Stimulated activated CD4-positive, alpha-beta T cell treated with anti-CD3 and anti-CD28 coated beads, Interleukin-1b, Interleukin-23, amount 100 ng/mL, for 24 hours (primary cell): ENCODE measurements at places on chromosomes 16 and 17.

- DNase-seq: no peak
Measured at GRCh38 chr17:13575922-13576419, 25.8 kb downstream of the HS3ST3A1 start.

DNA sequence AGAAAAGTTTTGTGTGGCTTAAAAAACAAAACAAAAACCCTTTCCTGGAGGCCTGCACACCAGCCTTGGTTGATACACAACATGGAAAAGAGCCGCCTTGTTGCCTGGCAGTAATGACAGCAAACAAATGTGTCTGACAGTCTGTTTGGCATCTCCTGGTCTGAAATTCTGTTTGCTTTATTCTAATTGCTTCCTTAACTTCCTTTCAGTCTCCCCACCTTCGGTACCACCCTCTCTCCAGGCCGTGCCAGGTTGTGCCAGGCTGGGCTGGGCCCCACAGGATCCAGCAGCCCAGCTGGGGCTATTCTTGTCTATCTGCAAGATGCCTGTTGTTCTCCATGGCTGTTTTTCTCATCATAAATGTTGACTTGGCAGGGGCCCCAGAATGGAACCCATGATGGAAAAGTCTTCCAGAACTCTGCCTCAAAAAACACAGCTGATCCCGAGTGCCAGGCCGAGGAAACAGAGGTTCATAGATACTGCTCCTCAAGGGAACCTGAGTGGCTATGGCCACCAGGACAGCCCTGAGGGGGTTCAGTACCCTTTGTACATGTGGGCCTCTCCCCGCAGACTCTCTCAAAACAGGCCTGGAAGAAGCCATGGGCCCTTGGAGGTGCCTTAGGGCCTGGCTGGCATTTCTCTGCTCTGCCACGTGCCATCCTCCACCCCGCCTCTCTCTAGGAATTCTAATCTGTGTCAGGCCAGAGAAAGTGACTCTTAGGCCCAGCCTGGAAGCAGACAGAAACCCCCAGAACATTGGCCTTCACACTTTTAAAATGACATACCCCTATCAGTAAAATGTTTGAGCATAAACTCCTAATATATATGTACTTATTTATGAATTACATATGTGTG, 50.5 kb downstream of the YPEL2 start:
- no peak for DNase-seq

DNA sequence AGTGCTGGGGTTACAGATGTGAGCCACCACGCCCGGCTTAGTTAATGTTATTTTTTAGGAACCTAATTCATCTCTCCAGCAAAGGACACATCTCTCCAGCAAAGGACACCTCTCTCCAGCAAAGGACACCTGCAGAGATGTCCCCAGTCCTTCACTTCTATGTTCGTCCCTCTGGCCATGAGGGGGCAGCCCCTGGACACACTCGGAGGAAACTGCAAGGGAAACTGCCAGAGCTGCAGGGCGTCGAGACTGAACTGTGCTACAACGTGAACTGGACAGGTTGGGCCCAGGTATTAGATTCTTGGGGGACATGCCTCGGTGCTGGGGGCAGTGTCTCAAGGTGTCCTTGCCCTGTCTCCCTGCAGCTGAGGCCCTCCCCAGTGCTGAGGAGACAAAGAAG, 4.7 kb downstream of the PFAS start:
- no peak for DNase-seq

GRCh38 chr16:27286451-27286850, 17.9 kb upstream of the NSMCE1 start:
- DNase-seq: no peak

DNA sequence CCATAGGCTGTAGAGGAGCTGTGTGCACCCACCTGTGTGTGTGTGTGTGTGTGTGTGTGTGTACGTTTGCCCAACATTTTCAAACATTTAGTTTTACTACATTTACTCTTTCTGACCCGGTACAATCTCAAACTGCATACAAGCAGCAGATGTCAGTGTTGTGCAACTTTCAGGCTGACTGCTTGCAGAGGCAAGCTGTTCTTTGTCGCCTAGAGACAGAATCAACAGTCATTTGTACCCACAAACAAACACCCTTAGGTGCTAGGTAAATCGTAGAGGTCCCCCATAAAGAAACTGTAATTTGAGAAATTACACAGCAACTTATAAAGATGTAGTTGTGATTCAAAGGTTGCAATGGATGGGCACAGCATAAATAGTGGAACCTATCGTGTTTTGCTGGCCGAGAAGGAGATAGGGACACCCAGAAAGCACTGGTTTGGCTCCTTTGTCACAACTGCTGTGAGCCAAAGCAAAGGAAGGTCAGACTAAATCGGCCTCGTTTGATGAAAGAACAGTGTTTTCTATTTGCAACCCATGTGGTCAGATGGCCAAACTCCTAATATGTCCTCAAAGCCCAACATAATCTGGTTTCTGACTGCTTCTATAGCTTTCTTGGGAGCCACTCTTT, 478.4 kb downstream of the TOX3 start:
- DNase-seq: no peak

DNA sequence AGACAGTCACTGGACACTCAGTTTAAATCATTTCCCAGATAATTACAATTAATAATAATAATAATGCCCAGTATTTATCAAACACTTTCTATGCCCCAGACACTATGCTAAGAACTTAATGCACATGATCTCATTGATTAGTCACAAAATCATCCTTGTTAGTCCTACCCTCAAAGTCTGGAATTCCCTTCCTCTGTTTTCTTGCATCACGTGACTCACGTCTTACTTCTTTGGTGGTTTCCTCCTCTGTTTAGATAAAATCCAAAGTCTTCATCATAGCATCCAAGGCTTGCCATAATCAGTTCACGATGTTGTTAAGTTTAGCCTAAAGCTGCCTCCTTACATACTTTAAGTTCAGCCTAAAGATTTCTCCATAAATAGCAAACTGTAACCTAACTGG, 471.9 kb downstream of the PMP22 start:
- DNase-seq: no peak

DNA sequence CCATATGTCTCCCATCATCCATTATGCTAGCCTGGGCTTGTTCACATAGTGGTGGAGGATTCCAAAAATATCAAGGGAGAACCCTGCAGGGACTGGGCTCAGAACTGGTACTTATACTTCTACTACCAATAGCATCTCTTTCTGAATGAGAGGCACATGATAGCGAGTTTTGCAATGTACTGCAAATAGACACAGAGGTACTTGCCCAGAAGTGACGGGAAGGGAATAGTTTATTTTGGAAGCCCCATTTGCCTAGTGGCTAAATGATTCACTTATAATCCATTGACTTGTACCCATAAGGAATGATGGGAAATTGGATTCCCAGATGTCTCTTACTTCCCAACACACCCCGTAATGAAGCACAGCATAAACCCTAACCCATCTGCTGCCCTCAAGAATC, 124.8 kb upstream of the ERCC4 start:
- no peak for DNase-seq
